ENCODE measurements at places on chromosomes 13 and 19.

DNA sequence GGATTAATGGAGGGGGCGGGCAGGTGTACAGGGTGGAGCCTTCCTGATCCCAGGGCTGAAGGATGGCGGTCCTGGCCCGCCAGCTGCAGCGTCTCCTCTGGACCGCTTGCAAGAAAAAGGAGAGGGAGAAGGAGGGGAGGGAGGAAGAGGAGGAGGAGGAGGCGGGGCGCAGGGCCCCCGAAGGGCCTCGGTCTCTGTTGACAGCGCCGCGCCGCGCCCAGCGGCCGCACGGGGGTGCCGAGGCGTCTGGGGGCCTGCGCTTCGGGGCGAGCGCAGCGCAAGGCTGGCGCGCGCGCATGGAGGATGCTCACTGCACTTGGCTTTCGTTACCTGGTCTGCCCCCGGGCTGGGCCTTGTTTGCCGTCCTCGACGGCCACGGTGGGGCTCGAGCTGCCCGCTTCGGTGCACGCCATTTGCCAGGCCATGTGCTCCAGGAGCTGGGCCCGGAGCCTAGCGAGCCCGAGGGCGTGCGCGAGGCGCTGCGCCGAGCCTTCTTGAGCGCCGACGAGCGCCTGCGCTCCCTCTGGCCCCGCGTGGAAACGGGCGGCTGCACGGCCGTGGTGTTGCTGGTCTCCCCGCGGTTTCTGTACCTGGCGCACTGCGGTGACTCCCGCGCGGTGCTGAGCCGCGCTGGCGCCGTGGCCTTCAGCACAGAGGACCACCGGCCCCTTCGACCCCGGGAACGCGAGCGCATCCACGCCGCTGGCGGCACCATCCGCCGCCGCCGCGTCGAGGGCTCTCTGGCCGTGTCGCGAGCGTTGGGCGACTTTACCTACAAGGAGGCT, at the start of gene PPM1N:
Gene PPM1N, plus strand, starts transcription at position 33 of the 785 bp plus-strand sequence. Its CDS starts 30 bp downstream, at position 63.
- DNase-seq: peak; percentile 75

- peak; percentile 93 for DNase-seq
Observed at GRCh38 chr19:48933382-48933932, at the start of gene DHDH. DHDH (plus strand) TSS chr19:48933699; CDS start chr19:48933722, 23 bp downstream.

- DNase-seq: no peak
Observed at GRCh38 chr13:102902789-102903347, 57.0 kb downstream of the ERCC5 start.

DNA sequence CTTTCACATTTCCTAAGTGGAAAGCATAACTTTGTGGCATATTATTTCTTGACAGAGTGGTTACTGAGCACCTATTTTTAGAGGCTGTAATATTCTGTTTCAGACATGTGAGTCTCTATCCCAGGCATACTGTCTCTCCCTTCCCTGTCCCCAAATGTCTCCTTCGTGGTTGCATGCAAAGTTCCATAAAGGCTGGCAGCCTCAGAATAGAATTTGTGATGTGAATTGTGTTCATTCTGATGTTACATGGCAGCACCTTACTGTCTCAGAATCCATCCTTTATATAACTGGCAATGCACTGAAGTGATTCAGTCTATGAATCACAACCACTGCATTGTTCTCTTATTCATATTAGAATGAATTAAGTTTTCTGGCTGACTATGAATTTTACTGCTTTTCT, 89.0 kb upstream of the SLC7A1 start:
- DNase-seq: no peak

DNA sequence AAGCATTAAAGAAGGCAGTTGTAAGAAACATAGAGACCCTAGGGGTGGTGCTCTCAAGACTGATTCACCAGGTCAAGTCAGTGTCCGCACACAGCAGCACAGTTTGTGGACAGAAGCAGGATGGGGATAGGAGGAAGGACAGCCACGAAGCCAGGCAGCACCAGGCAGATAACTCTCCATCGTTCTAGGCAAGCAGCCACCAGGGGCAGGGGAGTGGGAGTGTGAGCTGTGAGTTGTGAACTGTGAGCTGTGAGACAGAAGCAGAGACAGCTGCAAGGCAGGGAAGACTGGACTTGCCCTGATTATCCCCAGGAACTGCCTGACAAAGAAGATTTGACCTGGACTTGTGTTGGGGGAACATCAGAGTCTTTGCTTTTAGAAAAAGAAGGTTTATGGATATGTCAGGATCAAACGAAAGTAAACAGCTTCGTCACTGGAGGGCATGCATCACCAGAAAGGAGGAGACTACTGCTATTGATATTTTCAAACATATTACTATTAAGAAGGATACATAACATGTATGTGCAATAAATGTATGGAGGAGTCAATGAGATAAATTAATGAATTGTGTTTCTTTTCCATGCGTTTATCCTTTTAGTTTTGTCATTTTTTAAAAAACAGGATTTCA, 286.1 kb downstream of the IRS2 start:
- no peak for DNase-seq

Data from CD4-positive, alpha-beta T cell treated with Interferon alpha-2 for 1 hour (primary cell).